Motor neuron (in vitro differentiated cells): ENCODE measurements at places on chromosomes 2 and 18.
A peak's percentile ranks its signal among the peaks of the same experiment; 100 is the strongest.

GRCh38 chr2:189613650-189614420 is 33.2 kb upstream of the SLC40A1 start:
- ATAC-seq = no peak

- ATAC-seq = peak; percentile 73
Measured at GRCh38 chr2:162220368-162220767, 22.9 kb downstream of the FAP start.

GRCh38 chr2:69089266-69089665 is 76.3 kb downstream of the ANTXR1 start:
- no peak for ATAC-seq

DNA sequence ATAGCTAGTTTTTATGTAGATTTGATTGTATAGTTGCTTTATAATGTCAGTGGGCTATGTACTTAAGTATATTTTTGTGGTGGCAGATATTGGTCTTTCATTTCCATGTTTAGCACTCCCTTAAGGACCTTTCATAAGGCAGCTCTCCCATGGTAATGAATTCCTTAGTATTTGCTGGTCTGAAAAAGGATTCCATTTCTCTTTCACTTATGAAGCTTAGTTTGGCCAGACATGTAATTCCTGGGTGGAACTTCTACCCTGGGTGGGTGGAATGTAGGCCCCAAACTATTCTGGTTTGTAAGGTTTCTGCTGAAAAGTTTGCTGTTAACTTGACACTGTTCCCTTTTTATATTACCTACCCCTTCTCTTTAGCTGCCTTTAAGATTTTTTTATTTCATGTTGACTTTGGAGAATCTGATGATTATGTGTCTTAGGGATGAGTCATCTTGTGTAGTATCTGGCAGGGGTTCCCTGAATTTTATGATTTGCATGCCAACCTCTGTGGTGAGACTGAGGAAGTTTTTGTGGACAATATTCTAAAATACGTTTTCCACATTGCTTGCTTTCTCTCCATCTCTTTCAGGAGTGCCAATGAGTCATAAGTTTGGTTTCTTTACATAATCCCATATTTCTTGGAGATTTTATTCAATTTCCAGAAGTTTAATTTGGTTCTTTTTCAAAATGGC is 65.4 kb upstream of the VRK2 start:
- ATAC-seq = peak; percentile 39

DNA sequence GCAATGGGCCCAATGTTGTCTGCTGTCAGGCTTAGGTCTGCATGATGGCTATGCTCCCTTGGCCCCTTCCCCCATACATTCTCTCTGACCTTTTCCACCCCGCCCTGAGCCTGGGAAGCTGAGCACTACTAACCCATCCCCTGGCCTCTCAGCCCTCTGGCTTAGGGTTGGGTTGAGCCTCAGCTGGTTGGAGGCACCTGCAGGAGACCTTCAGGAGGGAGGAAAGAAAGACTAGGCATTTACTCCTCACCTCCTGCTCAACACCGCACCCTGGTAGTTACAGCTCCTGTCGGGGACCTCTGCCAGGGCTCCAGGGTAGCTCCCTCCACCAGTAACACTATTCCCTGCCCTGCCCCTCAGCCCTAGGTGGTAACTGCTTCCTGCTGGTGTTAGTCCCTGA is 80.5 kb downstream of the GALNT14 start:
- ATAC-seq = no peak

DNA sequence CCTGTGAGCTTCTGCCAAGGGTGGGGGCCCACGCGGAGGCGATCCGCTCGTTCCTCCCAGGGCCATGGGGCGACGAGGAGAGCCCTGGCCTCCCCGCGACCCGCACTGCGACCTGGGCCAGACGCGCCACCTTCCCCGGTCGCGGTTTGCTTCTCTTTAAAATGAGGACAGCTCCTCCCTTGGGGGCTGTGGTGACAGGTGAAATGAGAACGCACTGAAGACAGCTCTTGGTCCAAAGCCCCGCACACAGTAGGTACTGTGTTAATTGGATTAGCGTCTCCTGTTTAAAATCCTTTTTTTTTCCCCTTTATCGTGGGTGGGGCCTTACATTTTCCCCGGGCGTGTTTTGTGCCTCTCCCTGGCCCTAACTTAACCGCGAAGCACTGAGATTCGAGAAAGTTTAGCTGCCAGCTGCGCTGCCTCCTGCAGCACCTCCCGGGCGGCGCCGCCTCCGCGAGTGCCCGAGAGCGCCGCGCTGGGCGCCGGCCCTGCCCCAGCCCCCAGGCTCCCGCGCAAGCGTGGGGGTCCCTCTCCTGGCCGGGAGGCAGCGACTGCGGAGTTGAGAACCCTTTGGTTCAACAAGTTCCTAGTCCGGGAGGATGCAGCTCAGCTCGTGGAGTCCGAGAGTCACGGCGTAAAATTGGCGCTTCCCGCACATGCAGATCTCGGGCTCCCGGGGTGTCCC is 1.1 kb downstream of the HPCAL1 start:
- peak; percentile 65 for ATAC-seq

DNA sequence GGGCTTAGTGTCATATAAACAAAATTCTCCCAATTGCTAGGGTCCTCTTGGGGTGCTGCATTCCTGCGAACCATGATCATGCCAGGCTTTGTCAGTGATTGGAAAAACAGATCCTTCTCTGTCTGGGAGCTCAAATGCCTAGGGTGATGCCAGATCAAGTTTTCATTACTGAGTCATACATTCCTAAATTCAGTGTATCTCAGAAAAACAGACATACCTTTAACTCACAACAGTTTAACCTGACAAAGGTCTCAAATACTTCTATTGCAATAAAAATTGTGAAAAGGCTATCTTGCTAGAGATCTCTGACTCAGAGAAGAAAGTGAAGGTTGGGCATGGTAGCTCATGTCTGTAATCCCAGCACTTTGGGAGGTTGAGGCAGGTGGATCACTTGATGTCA is 86.9 kb downstream of the SH3YL1 start:
- ATAC-seq = no peak

DNA sequence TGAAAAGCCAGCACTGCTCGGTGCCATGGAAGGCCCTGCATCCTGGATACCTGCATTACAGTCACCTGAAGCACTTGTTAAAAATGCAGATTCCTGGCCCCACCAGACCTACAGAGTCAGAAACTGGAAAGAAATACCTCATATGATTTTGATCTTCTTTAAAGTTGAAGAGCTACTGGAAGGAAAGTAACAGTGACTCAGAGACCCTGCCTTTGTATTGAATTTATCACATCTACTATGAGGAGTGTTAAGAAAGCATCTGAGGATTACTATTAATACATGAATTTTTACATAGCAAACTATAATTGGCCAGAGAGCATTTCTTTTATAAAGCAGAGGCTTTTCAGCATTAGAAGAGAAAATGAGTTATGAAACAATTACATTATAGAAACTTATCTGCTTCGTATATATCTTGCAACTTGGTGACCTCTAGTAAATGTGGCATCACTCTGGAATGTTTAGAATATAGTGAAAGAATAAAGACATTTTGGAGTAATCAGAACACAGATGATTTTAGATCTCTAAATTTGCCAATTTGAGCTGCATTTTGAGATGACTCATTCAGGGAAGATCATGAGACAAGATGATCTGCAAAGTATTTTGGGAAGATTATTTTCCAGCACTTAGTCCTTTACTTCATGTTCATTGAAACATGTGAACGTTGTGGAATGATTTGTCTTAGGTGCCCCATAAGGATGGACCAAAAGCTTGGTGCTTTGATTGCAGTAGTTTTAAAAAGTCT is 12.2 kb downstream of the PTPRM start:
- no peak for ATAC-seq

GRCh38 chr2:102126660-102127059 is 15.9 kb upstream of the IL1R1 start:
- no peak for ATAC-seq

DNA sequence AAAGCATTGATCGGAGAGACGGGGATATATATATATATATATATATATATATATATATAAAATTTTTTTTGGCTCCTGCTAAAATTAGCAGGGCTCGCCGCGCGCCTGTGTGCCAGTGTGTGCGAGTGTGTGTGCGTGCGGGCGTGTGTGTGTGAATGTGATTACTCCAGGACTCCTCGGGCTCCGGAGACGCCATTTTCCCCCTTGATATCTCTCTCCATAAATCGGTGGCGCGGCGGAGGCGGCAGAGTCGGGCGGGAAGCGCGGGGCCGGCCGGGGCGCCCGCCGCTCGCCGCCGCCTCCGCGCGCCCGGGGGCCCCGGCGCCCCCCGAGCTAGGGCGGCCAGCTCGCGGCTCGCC is 795 bp upstream of the SETBP1 start:
- ATAC-seq = peak; percentile 8

DNA sequence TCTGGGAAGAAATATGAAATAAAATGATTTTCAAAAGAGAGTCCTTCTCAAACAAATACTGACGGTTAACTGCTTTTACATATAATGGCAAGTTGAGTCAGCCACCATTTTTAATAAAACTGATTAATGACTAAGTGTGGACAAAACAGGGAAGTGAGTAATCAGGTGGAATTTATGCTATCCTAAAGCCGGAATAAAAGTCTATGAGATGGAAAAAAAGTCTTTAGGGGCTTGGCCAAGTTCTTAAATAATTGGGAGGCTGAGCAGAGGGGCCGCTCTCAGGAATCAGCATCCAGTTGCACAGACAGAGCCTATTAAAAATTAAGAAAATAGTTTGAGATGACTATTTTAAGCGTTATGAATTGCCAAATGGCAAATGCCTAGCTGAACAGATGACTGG is 58.6 kb upstream of the AFF3 start:
- ATAC-seq = no peak

DNA sequence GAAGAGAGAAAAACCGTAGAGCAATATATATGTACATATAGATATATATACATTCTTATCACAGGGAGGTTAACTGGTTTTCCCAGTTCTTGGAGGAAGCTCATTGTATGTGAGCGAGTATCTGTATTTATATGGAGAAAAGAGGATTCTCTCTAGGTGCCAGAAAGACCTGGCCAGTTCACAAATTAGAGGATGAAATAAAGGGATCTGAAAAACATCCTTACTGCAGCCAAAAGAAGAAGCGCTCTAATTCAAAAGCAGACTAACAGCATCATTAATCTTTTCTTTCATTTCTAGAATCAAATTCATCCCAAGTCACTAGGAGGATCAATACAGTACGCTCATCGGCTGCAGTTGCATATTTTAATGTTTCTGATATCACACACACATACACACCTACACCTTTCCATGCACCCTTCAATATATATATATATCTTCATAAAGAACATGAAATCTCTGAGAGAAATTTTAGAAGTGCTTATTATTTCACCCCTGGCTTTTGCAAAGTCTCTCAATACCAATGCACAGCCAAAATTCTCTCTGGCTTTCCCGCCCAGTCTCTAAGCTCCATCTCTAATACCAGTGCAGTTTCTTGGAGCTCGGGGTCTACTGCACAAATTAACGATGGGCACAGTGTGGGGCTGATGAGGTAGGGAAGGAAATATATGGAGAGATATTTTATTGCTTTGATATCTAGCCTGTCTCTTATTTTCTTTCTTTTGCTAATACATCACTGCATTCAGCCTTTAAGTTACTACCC is 731 bp downstream of the NRXN1 start:
- peak; percentile 15 for ATAC-seq

GRCh38 chr2:168076731-168077130 is 170.7 kb downstream of the STK39 start:
- ATAC-seq = no peak

GRCh38 chr2:231613331-231613662 is 20.6 kb downstream of the TEX44 start:
- ATAC-seq = no peak

GRCh38 chr2:196944570-196944969 is 18.1 kb upstream of the PGAP1 start:
- no peak for ATAC-seq

DNA sequence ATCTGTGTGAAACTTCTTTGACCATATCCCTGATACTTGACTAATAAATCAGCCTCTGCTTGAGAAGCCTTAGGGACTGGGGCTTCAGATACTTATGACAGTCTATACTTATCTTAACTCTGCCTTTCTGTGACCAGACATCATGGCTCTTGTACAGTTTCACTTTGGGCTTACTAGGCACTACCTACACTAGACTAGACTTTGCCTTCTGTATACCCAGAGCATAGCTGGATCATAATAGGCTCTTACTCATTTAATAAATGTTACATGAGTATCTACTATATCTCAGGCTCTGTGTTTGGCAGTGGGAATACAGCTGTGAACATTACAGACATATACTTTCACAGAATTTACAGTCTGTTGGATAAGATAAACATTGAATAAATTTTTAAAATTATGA is 9.0 kb downstream of the UGP2 start:
- ATAC-seq = no peak

GRCh38 chr2:122680662-122681061 is 925.2 kb downstream of the TSN start:
- ATAC-seq = no peak
